Thymus (tissue), 14 donors: ENCODE measurements at places on chromosomes 5 and 9.

DNA sequence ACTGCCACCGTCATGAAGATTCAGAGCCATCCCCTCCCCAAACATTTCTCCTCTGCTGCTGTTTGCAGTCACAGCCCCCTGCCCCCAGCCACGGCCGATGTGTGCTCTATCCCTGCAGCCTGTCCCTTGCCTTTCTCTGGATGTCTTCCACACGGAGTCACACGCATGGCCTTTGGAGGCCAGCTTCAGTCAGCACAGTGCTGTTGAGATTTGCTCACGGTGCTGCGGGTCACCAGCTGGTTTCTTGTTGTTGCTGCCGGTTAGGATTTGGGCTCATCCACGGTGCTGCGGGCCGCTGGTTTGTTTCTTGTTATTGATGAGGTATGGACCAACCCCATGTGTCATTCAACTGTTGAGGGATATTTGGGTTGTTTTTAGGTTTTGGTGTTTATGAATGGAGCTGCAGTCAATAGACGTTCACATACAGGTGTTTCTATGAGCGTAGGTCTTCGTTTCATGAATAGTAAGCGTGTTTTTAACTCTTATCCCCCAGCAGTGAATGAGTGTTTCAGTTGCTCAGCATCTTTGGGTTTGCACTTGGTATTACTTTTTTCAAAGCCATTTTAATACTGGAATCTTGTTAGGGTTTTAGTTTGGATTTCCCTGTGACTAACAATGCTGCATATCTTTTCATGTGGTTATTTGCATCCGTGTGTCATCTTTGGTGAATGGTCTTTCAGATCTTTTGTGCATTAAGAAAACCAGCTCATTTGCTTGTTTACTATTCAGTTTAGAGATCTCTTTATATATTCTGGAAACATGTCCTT is 57.6 kb downstream of the AHRR start:
- no peak for DNase-seq

DNA sequence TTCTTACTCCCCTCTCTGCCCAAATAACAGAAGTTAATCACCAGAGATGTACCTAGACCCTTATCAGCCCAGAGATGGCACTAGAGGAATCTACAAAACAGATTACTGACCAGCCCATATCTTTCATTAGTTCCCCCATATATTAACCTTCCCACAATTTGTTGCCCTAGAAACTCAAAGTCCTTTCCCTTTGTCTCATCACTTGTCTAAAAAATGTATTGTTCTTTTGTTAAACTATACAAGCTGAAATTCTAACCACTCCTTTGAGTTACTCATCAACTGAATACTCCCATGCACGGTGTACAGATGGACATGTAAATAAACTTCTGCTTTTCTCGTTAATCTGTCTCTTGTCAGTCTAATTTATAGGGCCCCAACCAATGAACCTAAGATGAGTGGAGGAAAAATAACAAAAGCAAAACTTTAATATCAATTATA is 130.9 kb downstream of the CCDC192 start:
- no peak for DNase-seq

DNA sequence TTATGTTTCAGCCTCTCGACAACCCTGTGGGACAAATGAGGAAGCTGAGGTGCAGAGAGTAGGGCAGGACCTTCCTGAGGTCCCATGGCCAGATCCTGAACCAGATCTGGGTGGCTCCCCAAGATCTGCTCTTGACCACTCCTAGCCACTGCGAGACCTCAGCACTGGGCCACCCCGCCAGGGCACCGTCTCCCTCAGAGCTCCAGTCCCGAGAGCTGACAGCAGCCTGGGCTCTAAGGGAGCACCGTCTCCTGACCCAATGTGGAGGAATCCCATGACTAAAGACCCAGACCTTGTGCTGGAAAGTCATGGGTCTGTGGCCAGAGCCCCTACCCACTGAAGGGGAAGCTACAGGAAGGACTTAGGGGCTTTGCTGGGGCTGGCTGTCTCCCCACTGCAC is 4.5 kb upstream of the LMX1B start:
- no peak for DNase-seq

- no peak for DNase-seq
These were observed 29.8 kb downstream of the PROP1 start for GRCh38 chr5:177966009-177966838.

DNA sequence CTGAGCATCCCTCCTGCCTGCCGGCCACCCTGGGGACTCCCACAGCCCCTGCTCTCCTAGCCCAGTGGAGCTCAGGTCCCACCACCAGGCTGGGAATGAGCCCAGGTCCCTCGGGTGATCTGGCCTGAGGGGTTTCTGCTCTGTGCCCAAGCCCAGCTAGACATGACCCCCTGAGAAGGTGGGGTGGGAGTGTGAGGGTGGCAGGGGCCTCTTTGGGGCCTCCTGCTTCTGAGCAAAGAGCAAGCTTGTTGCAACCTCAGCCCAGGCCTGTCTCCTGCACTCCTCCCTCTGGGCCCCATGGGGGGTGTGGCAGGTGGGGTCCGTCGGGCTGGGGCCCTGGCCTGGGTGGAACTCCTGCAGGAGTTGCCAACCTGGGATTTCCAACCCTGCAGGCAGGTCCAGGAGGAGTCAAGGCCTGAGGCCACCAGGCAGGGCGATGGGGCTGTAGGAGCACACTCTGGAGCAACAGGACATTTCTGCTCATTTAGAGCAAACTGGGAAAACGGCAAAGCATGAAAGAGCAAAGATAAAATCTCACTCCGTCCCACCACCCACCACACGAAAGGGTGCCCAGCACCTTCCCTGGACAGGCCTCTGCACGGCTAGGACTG is 11.4 kb upstream of the NRARP start:
- no peak for DNase-seq

GRCh38 chr5:67383451-67383850 is 186.9 kb upstream of the CD180 start:
- DNase-seq: no peak

- no peak for DNase-seq
These were observed 62.0 kb downstream of the VAV2 start for GRCh38 chr9:133930046-133930681.
